ENCODE measurements at places on chromosomes 4 and X.

- peak; percentile 34 for DNase-seq
Observed at GRCh38 chrX:12975991-12976558, 1.2 kb downstream of the TMSB4X start.

DNA sequence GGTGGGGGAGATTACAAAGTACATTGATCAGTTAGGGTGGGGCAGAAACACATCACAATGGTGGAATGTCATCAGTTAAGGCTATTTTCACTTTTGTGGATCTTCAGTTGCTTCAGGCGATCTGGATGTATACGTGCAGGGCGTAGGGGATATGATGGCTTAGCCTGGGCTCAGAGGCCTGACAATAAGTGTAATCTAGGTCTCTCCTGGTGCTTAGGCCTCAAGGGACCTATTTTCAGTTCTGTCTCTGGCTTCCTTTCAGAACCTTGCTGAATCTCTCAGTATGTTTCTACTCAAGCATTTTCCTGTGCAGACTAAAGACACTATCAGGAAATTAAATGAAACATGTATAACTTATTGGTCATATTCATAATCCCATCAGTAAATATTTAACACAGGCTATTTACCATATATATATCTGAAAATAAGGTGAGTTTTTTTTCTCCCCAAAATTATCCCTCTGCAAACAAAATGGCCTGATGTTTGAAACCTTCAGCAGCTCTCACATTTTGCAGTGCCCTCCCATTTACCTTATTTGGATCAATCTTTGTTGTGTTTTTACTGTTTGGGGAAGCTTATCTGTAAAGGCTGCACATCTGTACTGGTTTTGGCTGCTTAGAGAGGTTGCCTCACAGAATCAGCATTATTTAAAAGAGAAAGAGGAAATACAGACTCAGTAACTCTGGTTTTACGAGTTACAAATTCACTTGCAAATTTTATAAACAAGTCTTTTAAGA, 2.3 kb upstream of the ZCCHC4 start:
- DNase-seq = no peak

DNA sequence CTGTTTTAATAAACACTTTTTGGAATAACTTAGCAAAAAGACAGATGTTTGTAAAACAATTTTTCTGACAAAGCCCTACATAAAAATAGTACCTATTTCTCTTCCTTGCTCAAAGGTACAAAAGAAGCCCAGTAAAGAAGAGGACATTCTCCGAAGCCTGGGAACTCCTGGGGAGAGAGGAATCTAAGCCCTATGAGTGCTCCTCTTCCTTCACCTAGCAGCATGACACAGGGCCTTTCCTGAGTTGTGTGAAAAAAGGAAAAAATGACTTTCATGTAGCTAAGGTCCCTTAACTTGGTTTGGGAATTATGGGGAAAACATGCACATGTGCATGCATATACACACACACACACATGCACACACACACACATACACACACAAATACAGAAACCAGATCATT, 586.9 kb downstream of the TMA16 start:
- no peak for DNase-seq

- DNase-seq = no peak
Observed at GRCh38 chr4:94214703-94215319, 7.1 kb downstream of the SMARCAD1 start.

DNA sequence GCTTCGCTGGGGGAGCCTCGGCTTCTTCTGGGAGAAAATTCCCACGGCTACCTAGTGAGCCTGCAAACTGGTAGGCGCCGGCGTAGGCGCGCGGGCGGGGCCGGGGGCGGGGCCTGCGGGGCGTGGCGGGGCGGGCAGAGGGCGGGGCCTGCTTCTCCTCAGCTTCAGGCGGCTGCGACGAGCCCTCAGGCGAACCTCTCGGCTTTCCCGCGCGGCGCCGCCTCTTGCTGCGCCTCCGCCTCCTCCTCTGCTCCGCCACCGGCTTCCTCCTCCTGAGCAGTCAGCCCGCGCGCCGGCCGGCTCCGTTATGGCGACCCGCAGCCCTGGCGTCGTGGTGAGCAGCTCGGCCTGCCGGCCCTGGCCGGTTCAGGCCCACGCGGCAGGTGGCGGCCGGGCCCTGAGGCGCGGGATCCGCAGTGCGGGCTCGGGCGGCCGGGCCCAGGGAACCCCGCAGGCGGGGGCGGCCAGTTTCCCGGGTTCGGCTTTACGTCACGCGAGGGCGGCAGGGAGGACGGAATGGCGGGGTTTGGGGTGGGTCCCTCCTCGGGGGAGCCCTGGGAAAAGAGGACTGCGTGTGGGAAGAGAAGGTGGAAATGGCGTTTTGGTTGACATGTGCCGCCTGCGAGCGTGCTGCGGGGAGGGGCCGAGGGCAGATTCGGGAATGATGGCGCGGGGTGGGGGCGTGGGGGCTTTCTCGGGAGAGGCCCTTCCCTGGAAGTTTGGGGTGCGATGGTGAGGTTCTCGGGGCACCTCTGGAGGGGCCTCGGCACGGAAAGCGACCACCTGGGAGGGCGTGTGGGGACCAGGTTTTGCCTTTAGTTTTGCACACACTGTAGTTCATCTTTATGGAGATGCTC, at the start of gene HPRT1:
Gene HPRT1, plus strand, starts transcription at position 161 of the 857 bp plus-strand sequence. Its CDS starts 147 bp downstream, at position 308.
- peak; percentile 73 for DNase-seq

GRCh38 chr4:71066737-71067716, 73.6 kb downstream of the DCK start:
- no peak for DNase-seq

GRCh38 chr4:4339504-4340085, 47.3 kb upstream of the NSG1 start:
- DNase-seq = peak; percentile 11

GRCh38 chr4:187606581-187606980, 389.0 kb upstream of the ZFP42 start:
- peak; percentile 85 for DNase-seq

GRCh38 chr4:124435274-124435950, 277.1 kb downstream of the ANKRD50 start:
- DNase-seq = no peak

DNA sequence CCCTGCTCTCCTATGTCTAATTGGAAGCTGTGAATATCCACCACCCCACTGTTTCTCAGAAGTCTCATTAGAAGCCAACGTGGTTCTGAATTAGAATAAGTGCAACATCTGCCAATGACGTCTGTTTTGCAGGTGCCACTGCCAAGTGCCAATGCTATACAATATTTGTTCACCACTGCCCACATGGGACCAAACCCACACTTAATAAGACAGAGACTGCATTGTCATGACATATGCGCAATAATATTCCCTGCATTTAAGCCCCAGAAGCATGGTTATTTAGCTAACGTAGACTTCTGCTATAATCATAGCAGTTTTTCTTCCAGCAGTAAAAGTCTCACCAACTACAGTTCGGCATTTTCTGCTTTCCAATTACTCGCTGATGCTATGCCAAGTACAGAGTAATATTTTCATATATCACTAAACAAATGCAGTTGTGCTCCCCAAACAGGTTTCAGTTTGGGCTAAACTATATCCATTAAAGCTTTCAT, 262.5 kb upstream of the PCDH18 start:
- peak; percentile 10 for DNase-seq

DNA sequence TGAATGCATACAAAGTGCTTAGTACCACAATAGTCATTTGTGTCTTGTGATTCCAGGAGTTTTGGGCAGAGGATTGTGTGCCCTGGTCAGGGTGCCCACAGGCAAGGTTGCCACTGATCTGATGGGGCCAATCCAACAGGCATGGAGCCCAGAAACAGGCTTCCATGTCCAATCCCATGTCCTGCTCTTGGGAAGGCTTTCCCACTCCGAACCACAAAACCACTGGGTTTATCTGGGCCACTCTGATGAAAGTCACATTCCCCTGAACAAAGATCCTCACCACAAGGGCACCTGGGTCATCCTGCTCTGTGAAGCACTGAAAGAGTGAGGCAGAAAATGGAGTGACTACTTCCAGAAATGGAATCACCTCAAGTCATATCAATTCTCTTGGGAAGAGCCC, 96.9 kb downstream of the MAMLD1 start:
- DNase-seq = no peak

DNA sequence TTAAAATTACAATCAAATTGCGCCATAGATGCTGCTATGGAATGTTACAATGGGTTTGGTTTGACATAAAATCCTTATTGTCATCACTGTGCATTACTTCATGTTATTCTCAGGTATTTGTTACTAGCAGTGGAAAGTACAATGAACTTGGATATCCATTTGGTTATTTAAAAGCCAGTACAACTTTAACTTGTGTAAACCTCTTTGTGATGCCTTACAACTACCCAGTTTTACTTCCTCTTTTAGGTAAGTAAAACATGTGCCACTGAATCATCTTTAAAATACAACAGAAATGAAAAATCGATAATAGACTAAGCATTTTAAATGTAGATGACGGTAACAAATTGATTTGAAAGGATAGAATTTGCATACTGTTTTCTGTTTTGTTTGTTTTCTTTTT, 35.6 kb downstream of the INTS6L start:
- no peak for DNase-seq

DNA sequence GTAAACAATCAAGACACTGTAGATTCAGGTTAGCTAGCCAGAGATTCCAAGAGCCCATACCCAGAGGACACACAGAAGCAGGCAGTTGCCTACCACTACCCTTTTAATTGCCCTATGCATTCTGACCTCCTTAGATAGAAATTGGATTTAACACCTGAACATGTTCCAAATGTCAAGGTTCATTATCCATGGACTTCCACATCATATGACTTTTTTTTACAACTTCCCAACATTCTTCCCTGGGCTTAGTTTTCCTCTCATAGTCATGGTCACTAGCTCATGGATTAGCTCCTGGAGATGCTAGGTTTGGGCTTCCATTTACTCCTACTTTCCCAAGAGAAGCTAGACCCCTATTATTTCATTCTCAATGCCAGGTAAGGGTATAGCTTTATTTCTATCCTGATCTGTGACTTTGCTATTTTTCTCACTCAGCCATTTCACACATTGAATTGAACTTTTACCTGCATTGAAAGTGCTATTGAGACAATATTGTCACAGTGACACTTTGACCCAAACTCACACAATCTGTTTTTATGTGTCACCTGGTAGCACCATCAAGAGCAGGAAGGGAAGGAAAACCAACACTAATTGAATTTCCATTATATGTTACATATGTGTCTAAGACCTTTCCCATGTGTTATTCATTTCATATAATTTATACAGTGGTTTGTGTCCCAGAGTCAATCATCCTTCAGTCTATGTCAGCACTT, 44.0 kb upstream of the PRKG2 start:
- no peak for DNase-seq

GRCh38 chrX:105150036-105150435, 70.5 kb downstream of the TEX13A start:
- DNase-seq = no peak

- DNase-seq = no peak
Observed at GRCh38 chr4:5996641-5997040, 21.6 kb downstream of the C4orf50 start.

All from epithelial cell of esophagus (primary cell).